RCC 7860 (cell line): ENCODE measurements at places on chromosomes 3 and 15.

DNA sequence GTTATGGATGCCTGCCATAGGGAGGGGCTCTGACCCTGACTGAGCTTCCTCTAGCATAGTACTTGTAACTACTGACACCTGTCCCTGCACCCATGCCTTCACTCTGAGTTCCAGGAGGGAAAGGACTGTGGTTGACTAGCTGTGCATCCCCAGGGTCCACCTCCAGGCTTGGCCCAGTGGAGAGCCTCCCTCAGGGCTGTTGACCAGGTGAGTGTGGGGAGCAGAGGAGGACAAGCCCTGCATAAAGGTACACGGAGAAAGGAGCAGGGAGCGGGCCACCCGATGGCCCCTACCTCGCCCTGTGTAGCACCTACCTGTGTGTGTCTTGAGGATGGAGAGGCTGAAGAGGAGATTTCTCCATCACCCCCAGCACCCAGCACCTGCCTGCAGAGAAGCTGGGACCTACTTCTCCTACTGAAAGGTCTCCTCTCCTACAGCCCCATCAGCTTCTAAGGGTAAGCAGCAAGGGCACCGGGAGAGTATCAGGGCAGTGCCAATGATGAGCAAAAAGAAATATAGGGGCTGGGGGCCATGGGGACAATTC is 6.7 kb upstream of the LTF start:
- no peak for DNase-seq

DNA sequence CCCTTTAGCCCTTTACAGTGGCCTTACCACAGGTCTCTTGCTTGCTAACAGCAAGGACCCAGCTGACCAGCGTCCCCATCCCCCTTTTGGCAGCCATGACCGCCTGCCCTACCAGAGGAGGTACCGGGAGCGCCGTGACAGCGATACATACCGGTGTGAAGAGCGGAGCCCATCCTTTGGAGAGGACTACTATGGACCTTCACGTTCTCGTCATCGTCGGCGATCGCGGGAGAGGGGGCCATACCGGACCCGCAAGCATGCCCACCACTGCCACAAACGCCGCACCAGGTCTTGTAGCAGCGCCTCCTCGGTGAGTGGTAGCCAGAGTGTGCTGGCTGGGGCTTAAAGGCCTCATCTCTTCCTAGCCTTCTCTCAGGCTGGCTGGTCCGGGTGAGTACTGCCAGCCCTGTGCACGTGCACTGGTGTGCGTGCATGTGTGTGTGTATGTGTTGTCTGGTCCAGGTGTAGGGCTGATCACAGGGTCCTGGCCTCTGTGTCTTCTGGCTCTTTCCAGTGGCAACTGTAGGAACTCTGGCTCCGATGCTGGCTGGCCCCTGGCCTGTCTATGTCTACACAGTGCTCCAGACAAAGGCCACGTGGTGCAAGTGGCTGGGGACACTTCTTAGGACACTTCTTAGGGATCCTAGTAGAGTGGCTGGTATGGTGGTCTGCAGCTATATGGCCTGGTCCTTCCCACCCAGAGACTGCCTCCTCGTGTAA is 4.4 kb downstream of the CLK3 start:
- DNase-seq: no peak

DNA sequence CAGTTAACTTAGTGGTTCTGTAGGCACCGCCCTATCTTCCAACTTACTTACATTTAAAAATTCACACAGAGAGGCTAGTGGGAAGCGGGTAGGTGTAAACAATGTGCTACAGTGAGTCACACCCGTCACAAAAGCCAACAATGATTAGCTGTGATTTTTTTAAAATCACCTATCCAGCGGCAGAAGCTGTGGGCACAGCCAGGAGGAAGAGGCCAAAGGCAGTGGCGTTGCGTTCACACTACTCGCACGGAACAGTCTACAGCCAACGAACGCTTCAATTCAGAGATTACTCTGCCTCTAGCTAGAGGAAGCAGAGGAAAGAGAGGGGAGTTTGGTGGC is 2.5 kb upstream of the NLGN1 start:
- DNase-seq: peak; percentile 70

DNA sequence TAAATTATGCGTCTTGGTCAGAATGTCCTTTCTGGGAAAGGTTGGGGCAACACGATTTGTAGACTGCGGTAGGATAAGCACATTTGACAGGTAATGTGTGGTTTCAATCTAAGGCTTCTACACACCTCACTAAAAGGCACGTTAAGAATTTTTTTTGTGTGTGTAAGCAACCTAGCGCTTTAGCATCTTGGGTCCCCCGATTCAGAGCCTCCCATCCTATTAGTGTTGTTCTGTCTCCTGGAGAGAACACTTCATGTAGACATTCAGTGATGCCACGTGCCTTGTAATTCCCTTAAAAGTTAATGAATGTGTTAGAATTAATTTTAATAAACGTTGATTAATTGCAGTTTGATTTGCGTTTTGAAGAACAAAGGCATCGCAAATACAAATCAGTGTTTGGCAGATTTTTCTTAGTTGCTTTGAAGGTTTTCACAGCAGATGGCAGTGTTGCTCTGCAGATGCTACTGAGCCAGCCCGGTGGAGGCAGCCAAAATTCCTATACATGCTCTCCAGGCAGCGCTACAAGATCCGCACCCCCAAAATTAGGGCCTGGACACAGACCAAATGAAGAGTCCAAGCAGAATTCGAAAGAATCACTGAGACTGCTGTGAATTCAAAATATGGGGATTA is 63.5 kb downstream of the OTOL1 start:
- DNase-seq: no peak

DNA sequence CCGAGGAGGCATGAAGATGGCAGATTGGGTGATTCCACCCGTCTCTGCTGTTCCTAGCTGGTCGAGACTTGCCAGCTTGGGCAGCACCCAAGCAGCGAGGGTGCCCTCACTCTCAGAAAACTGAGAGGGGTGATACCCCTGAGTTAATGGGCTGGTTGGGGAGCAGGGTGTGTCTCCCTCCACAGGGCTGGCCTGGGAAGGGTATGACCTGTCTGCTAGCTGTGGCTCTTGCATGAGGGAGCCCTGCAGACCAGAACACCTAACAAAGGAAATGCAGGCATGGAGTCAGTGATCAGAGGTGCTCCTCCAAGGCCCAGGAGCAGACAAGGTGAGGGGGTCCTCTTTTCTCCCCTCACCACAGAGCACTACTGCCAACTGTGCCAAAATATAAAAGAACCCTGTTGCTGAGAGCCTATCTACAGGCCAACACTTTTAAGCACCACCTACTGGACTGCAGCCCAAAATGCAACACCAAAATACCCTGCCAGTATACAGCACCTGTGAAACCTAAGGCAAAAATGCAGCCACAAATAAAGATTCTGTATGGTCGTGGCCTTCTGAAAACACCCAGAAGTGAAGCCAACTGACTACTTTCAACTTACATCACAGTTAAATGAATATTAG is 35.8 kb upstream of the PPM1L start:
- no peak for DNase-seq

DNA sequence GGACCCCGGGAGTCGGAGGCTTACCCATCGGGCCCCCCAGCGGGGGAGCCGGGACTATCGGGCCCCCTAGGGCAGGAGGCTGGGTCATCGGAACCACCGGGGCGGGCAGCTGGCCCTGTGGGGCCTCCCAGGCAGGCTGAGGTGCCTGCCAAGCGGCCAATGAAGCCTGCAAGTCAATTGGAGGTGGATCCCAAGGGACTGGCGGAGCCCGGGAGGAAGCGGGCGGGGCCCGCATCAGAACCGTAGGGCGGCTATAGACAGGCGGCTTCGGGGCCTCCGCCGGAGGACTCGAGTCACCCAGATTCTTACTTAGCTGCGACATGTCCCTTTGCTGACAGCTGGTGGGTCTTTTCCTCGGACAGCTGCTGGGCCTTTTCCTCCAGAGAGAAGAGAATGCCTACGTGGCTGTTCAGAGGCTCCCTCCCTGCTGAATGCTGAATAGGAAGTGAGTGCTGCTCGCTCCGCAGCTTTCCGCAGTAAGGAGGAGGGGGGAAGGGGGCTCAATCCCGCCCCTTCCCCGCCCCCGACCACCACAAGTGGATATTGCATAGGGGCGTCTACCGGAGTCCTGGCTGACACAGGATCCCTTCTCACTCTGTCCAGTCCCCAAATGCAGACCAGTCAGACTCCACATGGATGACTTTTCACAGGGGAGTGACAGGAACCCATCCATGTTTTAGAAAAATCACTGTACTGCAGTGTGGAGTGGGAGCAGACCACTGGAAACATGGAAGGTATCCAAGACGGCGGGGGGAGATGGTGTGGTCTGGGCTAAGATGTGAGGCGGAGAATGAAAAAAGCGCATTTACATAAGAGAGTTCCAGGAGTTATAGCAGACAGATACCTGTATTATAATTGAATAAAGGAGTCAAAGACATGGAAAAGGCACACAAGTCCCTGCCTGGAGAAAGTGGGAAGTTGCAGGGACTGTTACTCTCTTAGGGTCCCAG is at the start of gene MAGEL2:
MAGEL2 (minus strand) TSS at position 447 of the 950 bp plus-strand sequence; CDS start at position 322, 125 bp downstream.
- no peak for DNase-seq

DNA sequence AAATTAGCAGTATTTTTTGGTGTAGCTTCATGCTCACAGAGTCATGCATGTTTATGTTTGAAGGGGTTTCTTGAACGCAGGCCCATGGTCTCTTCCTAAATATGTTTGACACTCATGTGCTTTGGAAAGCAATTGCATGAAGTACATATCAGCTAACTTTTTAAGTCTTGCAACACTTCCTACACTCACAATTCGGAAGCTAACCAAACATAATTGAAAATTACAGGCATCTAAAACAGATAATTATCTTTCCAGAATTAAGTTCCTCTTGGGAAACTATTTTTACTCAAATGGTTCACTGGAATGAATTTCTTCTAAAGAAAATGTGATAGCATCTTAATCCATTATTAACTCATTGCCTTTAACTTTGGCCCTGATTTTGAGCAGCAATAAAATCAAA is 438.9 kb downstream of the RAP2B start:
- no peak for DNase-seq

- no peak for DNase-seq
Measured at GRCh38 chr3:146581080-146581601, 24.0 kb downstream of the PLSCR5 start.

GRCh38 chr3:173135059-173135458 is 6.0 kb downstream of the SPATA16 start:
- no peak for DNase-seq

DNA sequence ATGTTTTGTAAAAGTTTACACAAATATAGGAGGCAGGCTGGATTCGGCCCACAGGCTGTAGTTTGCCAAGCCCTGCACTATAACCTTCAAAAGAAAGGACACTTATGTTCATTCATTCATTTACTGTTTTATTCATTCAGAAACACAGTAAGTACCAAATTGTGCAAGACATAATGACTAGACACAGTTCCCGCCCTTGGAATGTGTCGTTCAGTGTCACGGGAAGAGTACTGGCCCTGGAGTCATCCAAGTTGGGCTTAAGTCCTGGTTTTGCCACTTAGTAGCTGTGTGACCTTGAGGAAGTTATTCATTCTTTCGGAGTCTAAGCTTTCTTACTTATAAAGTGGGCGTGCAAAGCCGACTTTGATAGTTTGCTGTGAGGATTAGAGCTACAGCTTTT is 22.0 kb downstream of the COLQ start:
- DNase-seq: no peak

DNA sequence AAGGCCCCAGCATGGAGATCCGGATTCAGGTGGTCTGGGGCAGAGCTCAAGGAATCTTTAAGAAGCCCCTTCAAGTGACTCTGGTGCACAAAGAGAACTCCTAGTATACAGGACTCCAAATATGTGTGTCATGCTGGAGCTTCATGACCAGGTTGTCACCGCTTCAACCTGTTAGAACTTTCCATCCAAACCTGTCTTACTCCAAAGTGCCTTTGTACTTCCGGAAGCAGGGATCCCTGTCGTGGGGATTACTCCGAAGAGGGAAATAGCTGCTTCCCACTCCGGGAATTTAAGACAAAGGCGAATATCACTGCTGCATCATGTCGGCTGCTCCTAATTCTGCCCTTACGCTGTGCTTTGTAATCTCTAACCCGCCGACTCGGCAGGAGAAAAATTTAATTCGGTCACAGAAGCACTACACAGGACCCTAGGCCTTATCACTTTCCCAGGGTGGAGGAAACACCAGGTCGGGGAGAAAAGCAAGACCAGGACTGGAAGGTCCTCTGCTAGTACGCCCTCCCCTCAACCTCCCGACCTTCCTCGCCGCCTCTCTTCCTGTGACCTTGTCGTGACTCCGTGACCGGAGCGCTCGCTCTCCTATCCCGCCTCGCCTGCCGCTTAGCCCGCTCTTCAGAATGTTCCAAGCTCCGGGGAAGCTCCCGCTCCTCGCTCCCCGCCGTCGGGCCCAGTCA is 730 bp downstream of the HIGD1A start:
- no peak for DNase-seq

- DNase-seq: peak; percentile 63
Measured at GRCh38 chr3:57298041-57298440, 5.6 kb upstream of the ASB14 start.

DNA sequence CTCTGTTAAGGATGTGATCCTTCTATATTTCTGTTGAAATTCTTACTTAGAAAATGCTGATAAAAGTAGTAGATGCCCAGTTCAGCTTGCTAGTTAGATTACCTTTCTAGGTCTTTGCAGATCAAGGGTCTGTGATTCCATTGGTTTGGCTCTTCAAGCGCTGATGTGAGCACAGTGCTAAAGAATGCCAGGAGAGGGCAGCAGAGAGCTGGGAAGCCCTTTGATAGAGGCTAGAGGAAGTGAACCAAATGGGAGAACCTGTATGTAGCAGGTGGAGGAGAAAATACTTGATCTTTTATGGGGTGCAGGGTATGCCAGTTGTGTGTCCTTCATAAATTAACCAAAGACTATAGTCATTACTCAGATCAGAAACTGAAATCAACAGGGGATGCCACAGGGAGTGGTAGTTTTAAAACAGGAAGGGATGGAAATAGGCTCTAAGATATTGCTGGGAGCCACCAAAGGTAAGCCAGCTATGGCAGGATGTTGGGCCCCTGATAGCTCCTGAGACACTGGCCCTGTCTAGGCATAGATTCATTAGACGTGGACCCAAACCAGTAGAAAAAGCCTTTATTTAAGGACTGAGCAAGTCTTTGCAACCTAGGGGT is 677.4 kb downstream of the SQOR start:
- DNase-seq: peak; percentile 42

GRCh38 chr3:172604895-172605646 is 81.8 kb upstream of the TNFSF10 start:
- DNase-seq: peak; percentile 56

GRCh38 chr15:51227940-51228732 is 110.3 kb downstream of the CYP19A1 start:
- DNase-seq: peak; percentile 35

- DNase-seq: no peak
Measured at GRCh38 chr3:138359919-138360868, 11.8 kb downstream of the MRAS start.

DNA sequence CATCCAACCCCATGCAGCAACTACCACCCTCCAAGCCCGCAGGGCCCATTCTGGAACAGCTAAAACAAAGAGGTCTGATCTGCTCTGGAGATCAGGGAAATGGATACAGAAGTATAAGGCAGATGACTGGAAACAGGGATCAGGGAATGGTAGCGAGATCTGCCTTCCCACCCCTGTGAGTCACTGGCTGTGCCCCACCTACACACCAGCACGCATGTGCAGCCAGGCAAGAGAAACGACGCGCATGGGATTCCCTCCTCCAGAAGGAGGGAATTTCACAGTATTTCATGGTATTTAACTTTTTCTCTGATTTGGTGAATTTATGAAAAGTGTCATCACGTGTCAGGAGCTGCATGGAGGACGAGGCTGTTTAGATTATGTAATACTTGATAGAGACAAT is 116.7 kb downstream of the ARRDC4 start:
- no peak for DNase-seq

- DNase-seq: peak; percentile 45
Measured at GRCh38 chr3:146387566-146387965, 81.8 kb downstream of the PLSCR2 start.

- DNase-seq: no peak
Measured at GRCh38 chr3:129058441-129059200, 2.0 kb upstream of the GP9 start.
